ENCODE measurements at places on chromosomes 3 and 15.
A peak's percentile ranks its signal among the peaks of the same experiment; 100 is the strongest.

DNA sequence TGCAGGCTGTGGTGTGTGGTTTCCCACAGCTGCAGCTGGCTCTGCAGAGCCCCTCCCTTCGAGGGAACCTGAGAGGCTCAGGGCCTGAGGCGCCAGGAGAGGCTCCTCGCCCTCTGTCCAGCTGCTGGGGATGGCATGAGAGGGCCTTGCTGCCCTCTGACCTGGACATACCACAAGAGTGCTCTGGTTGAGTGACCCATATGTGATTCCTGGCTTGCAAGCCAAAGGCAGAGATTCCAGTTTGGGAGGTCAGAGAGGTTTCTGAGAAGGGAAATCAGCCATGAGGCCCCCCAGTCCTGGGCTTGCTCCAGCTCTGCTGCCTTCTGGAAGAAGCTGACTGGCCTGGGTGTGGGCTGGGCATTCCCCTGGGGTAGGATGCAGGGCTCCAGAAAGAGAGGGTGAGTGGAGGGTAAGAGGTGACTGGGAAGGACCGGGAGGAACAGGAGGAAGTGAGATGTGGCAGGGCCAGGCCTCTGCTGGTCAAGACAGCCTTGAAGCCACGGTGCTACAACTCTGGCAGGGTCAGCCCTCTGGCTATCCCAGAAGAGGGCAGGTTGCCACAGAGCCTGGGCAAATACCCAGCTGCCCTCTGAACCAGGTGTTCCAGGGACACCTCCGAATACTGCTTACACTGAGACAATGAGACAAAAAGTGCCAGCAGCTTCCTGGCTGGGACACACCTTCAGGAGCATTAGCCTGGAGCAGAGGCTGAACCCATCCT lies 16.0 kb upstream of the SRP14 start:
- no peak for DNase-seq

DNA sequence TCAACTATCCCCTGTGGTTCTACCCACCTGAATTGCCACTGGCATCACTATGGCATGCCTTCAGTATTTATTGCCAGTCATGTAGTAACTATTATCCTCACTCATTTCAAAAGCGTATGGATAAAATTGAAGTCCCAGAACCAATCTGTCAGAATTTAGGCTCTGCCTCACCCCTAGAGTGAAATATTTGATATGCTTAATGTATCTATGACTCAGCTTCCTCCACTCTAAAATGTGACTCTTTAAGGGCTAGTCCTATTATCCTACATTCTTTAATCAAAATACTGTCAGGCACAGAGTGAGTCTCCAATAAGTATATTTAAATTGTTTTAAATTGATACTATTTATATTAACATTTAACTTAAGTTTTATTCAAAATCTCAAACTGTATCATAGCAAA lies 27.6 kb downstream of the ARPP21 start:
- no peak for DNase-seq

DNA sequence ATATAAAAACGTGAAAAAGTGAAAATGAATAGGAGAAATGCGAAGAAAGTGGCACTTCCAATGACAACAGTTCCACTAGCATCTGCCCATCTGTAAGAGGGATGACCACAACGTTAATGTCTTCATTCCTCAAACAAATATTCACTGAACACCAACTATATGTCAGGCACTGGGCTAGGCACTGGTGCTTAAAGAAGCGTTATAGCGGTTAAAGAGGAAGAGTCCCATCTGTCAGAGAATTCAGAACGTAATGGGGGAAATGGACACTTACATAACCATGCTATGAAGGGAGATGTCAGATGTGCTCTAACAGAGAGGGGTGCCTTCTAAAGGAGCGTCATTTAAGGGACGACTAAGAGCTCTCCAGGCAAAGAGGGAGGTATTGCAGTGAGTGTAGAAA lies 8.2 kb downstream of the RUBCN start:
- DNase-seq = no peak

DNA sequence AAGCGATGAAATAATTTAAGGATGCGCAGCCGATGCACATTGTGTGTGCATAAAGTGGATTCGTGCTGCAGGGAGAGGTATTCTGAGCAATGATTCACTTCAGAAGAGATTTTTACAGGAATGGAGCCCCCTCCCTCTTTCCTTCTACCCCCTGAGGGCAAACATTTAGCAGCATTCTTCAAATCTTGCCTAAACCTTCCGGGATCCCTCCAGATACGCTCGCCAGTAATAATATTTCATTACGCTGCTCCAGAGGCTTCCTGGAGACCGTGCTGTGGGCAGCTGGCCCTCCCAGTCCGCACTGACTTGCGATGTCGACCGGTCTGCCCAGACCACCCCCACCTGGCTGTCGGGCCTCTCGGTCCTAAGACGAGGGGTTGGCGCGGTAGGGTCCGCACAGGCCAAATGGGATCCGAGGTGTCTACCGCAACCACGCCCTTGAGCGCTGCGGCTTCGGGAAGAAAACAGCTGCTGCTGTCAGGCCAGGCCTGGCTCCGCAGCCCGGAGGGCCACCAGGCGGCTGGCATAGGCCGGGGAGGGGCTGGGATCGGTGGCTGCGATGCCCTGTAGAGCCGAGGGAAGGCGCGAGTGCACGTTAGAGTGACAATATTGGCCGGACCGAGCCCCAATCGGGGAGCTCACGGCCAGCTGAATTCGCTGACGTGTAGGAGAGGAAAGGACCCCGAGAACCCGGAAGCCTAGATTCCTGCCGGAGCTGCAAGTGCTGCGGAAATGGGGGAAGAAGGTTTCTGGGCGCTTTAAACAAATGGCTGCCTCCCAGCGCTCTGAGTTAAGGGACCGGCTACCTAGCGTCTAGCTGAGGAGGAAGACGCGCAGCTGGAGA lies 14.3 kb downstream of the ZIC4 start:
- DNase-seq = peak; percentile 89

- no peak for DNase-seq
These were observed 5.1 kb downstream of the ONECUT1 start for GRCh38 chr15:52784799-52785671.

GRCh38 chr3:48477959-48478520 lies 25.9 kb downstream of the SHISA5 start:
- no peak for DNase-seq

GRCh38 chr3:120566243-120566975 lies 29.7 kb upstream of the NDUFB4 start:
- DNase-seq = peak; percentile 45

DNA sequence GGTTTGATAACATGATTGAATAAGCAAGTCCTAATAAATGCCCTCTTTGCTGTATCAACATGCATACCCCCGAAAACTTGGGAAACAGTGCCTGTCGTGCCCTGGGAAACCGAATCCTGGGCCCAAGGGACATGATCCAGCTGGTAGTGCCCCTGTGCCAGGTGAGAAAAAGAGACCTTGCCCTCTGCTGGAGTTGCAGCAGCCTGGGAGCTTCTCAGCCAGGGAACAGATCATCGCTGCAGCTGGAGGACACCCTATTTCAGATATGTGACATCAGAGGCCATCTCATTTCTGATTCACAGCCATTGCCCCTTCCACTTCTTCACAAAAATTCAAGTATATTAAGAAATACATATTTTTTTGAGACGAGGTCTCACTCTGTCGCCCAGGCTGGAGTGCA lies 32.3 kb downstream of the STOML1 start:
- no peak for DNase-seq

GRCh38 chr3:88137836-88138235 lies 11.9 kb upstream of the C3orf38 start:
- no peak for DNase-seq

GRCh38 chr3:176663837-176664831 lies 533.1 kb downstream of the TBL1XR1 start:
- DNase-seq = peak; percentile 42

- no peak for DNase-seq
These were observed 369.1 kb downstream of the RBMS3 start for GRCh38 chr3:29649815-29650547.

- no peak for DNase-seq
These were observed 56.1 kb downstream of the SYN2 start for GRCh38 chr3:12060139-12060845.

DNA sequence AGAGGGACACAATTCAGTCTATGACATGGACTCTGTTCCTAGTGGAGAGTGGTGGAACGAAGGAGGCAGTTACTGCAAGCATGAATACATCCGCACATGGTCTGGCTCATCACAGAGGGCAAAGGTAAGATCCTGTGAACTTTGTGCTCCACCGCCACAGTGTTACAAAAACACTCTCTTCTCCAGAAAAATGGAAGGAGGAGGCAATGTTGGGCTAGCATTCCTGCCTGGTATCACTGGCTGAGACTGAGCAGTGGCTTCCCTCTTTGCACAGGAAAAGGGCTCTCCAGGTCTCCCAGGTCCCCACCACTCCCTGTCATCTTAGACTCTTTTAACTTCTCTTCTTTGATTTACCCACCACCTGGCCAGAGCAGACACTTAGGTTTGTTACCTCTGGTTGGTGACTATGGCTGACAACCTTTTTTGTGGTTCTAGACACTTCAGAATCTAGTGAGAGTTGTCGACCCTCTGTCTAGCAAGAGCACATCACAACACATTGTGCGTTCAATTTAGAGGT lies 1.5 kb upstream of the EEFSEC start:
- DNase-seq = no peak

GRCh38 chr15:38374029-38374428 lies 79.9 kb upstream of the FAM98B start:
- no peak for DNase-seq

DNA sequence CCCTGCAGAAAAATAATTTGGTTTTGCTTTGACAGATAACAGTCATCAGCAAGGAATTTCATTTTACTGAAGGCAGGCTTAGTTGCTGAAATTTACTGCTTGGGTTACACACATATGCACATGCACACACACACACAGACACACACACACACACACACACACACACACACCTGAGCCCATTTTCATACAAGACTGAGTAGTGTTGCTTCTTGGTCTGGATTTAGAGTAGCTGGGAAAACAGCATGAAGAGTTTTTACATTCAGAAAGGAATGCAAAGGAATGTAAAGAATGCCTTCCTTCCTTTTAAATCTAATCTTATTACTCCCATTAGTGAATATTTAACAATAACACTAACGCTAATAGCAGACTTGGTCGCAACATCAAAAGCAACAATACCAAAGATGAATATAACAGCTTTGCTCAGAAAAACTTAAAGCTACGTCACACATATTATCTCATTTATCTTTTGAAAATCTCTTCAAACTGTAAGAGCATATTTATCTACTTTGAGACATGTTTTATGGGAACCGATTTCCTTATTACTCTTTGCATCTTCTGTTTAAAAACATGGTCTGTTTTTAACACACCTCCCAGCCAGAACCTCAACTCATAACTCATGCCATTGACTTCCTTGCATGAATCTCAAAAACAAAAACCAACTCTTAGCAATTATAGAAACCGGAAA lies 32.5 kb downstream of the RFTN1 start:
- no peak for DNase-seq

- DNase-seq = no peak
These were observed 4.3 kb upstream of the EIF3J start for GRCh38 chr15:44532689-44533088.

GRCh38 chr3:7740458-7740857 lies 761.2 kb upstream of the LMCD1 start:
- no peak for DNase-seq

- no peak for DNase-seq
These were observed 291.9 kb upstream of the NR2F2 start for GRCh38 chr15:96038650-96039049.

GRCh38 chr3:117932441-117932840 lies 1102.2 kb downstream of the IGSF11 start:
- no peak for DNase-seq

GRCh38 chr3:31448035-31448881 lies 84.5 kb upstream of the STT3B start:
- DNase-seq = no peak

- DNase-seq = no peak
These were observed 72.8 kb downstream of the UBE3A start for GRCh38 chr15:25366058-25366457.

- peak; percentile 3 for DNase-seq
These were observed 69.5 kb upstream of the VEPH1 start for GRCh38 chr3:157572559-157573270.

DNA sequence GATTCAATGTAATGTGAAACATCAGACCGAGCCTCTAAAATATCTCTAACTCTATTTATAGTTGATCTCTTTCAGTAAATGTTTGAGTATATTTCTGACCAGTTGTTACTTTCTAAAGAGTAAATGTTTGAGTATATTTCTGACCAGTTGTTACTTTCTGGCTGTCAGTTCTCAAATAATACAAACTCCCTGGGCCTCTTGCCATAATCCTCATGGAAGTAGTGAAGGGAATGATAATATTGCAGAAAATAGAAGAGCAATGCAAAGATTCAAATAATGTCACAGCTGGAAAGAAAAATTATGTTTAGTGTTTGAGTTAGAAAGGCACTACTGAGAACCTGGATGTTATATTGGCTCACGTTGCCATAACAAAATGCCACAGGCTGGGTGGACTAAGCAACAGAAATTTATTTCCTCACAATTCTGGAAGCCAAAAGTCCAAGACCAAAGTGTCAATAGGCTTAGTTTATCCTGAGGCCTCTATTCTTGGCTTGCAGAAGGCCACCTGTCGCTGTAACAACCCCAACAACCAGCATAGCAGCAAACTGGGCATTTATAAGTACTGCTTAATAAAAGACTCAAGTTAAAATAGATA lies 470.6 kb upstream of the BCHE start:
- DNase-seq = no peak

DNA sequence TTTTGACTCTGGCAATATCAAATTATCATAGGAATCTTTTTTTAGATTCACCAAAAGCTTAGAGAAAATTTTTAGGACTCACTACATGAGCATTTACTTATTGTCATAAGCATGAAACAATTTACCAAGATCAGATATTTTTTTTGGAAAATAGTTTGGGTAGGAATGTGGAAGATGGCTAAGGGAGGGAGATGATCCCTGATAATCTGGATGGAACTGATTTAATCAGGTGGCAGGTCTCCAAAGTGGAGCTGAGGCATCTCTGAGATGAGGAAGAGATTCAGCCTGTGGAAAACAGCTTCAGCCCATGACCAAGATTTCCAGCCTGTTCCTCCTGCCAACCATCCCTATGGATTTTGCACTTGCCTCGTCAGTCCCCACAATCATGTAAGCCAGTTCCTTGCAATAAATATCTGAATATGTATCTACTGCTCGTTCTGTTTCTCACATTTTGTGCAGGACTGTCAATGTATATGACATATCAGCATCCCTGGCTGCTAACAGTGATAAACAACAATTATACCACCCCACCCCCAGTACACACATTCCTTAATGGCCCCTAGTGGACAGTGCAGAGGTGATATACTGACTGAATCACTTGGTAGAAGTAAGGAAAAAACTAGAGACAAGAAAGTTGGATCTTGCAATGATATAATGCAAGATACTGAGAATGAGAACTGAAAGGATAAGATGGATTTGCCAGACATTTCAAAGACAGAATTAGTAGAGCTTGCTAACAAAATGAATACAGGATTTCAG lies 183.8 kb downstream of the NEK10 start:
- DNase-seq = no peak

DNA sequence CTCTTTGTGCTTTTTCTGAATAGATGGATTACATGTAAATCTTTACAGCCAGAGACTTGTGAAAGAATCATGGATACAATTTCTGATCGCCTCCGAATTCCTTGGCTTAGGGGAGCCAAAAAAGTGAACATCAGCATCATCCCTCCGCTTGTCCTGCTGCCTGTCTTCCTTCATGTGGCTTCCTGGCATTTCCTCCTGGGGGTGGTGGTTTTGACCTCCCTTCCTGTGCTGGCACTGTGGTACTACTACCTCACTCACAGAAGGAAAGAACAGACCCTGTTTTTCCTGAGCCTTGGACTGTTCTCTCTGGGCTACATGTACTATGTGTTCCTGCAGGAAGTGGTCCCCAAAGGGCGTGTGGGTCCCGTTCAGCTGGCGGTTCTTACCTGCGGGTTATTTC lies 5.9 kb downstream of the ZDHHC23 start:
- peak; percentile 32 for DNase-seq

GRCh38 chr3:58021962-58022361 lies 13.7 kb downstream of the FLNB start:
- DNase-seq = no peak

- no peak for DNase-seq
These were observed 3.8 kb downstream of the IL1RAP start for GRCh38 chr3:190517687-190518086.
